ENCODE measurements at places on chromosomes 2 and 18. TPM values are rescaled to one million over a fixed set of nuclear protein-coding genes. Genes with fewer than 3 reads are reported as not detected.

SERPINB10 gene
- total RNA-seq = not detected

KANSL3 gene
- 43.7 TPM for total RNA-seq

LINC00305 gene
- not detected for total RNA-seq

CHAC2 gene
- total RNA-seq = 14.7 TPM

C1D gene
- total RNA-seq = 21.3 TPM

MZT2B gene
- 379 TPM for total RNA-seq

HSPD1 gene
- total RNA-seq = 583 TPM

LOXHD1 gene
- total RNA-seq = not detected

STARD6 gene
- total RNA-seq = not detected

DIS3L2 gene
- 17.3 TPM for total RNA-seq

CYBRD1 gene
- total RNA-seq = 22.4 TPM

PLB1 gene
- total RNA-seq = not detected

KIF1A gene
- total RNA-seq = 1.4 TPM

CENPA gene
- total RNA-seq = 45.6 TPM

SMYD1 gene
- not detected for total RNA-seq

ABCG5 gene
- total RNA-seq = not detected

ITGA4 gene
- total RNA-seq = 1.1 TPM

SRSF7 gene
- total RNA-seq = 293 TPM

PJVK gene
- total RNA-seq = 0.87 TPM

PLA2R1 gene
- total RNA-seq = not detected

GLS gene
- total RNA-seq = 60.2 TPM

RIT2 gene
- not detected for total RNA-seq

TUBA3E gene
- not detected for total RNA-seq

NEU2 gene
- total RNA-seq = not detected

FHOD3 gene
- total RNA-seq = not detected

DES gene
- total RNA-seq = 21.9 TPM

LCT gene
- 0.04 TPM for total RNA-seq

AKAIN1 gene
- not detected for total RNA-seq

MSTN gene
- total RNA-seq = not detected

EDAR gene
- total RNA-seq = not detected

CPLX4 gene
- total RNA-seq = not detected

SH3YL1 gene
- 4.0 TPM for total RNA-seq

ABCA12 gene
- total RNA-seq = 0.02 TPM

LYPD6B gene
- total RNA-seq = not detected

CD8A gene
- total RNA-seq = 0.07 TPM

CD226 gene
- 2.0 TPM for total RNA-seq

RPRM gene
- not detected for total RNA-seq

OBSL1 gene
- 26.6 TPM for total RNA-seq

ARHGEF33 gene
- total RNA-seq = not detected

MC2R gene
- total RNA-seq = not detected

SLC23A3 gene
- total RNA-seq = 0.64 TPM

DSG4 gene
- not detected for total RNA-seq

KLHL41 gene
- total RNA-seq = not detected

PTPRM gene
- 0.31 TPM for total RNA-seq

PPP1R1C gene
- not detected for total RNA-seq

RGPD3 gene
- not detected for total RNA-seq

CNTNAP5 gene
- total RNA-seq = not detected

UGT1A6 gene
- not detected for total RNA-seq

AGXT gene
- 0.18 TPM for total RNA-seq

GPR35 gene
- total RNA-seq = 0.20 TPM

STPG4 gene
- not detected for total RNA-seq

UGT1A3 gene
- total RNA-seq = not detected

SPDYA gene
- total RNA-seq = 0.16 TPM

EML6 gene
- total RNA-seq = 0.49 TPM

PRSS56 gene
- not detected for total RNA-seq

GBX2 gene
- total RNA-seq = 0.53 TPM

COL4A3 gene
- not detected for total RNA-seq

Data from K562 (cell line).